ENCODE measurements at places on chromosomes 13 and 19.

DNA sequence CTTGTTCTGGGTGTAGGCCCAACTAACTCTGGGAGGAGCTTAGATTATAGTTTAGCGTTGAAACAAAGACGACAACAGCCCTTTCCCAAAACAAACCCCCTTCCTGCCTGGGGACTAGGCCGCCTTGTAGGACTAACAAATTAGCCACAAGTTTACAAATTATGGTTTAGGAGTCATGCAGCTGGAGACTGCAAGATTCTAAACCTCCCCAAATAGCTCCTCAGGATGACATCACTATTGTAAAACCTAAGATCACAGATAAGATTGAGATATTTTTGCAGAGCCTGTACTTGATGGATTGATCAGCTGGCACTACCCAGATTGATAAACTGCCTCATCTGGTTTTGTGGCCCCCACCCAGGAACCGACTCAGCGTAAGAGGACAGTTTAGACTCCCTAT is 2.3 kb upstream of the SLC25A15 start:
- DNase-seq: no peak

DNA sequence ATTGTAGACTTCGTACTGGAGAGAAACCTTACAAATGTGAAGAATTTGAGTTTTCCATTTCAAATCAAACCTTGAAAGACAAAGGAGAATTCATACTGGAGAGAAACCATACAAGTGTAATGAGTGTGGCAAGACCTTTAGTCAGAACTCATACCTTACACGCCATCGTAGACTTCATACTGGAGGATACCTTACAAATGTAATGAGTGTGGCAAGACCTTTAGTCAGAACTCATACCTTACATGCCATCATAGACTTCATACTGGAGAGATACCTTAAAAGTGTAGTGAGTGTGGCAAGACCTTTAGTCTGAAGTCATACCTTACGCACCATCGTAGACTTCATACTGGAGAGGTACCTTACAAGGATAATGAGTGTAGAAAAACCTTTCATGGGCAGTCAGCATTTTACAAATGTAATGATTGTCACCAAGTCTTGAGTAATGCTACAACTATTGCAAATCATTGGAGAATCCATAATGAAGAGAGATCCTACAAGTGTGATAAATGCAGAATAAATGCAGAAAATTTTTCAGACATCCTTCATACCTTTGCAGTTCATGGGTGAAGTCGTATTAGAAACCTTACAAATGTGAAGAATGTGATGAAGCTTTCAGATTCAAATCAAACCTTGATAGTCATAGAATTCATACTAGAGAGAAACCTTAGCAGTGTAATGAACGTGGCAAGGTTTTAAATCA is 14.7 kb downstream of the ZNF765 start:
- DNase-seq: no peak

GRCh38 chr13:111262715-111263114 is 57.7 kb upstream of the TEX29 start:
- no peak for DNase-seq

DNA sequence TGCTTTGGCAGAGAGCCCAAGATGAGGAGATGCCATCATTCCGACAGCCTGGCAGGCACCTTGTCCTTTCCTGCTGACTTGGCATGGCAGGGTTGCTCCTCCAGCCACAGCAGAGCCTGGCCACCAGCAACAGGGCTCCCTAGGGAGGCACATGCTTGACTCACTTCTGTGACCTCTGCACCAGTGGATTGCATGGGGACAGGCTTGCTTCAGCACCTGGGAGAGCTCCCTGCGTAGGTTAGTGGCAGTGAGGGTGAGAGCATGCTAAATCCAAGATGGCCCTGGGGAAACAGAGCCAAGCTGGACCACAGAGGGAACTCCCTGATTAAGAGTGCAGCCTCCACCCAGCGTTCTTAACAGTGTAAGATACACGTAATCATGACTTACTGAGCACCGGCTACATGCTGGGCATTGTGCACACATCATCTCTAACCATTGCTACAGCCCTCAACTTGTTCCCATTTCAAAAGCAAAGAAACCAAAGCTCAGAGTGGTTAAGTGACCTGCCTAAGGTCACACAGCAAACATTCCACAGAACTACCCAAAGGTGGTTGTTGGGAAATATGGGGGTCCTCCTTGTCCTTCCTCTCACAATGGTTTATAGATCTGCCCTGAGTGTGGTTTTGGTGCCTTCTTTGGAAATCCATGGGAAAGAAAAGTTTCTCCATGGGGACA is 116.6 kb upstream of the UQCRFS1 start:
- DNase-seq: peak; percentile 28

DNA sequence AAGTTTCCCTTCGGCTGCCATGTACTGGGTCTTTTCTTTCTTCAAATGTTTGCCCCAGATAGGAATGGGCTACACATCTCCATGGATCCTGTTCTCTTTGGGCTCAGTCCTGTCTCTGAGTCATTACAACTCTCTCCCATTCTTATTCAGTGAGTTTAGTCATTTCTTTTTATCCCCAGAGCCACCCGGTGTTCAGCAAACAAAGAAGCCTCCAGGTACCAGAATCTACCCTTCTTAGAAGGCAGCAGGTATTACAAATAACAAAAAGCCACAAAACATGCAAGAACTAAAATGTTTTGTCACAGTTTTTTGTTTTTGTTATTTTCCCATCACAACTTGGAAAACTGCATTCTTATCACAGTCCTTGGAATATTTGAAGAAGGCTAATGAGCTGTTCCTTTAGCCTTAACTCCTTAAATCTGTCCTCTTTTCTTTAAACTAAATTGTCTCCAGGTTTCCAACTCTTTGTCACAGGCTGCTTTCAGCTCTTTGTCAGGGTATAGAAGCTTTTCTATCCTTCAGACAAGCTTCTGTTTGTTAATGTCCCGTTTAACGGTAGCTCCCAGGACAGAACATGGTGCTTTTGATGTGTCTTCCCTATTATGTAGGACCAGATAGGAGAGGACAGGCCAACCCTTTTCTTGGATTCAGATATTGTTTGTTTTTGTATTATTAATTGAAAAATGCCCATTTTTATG is 215.5 kb upstream of the HTR2A start:
- no peak for DNase-seq

- peak; percentile 71 for DNase-seq
These were observed 38.7 kb downstream of the NFIX start for GRCh38 chr19:13033819-13034611.

DNA sequence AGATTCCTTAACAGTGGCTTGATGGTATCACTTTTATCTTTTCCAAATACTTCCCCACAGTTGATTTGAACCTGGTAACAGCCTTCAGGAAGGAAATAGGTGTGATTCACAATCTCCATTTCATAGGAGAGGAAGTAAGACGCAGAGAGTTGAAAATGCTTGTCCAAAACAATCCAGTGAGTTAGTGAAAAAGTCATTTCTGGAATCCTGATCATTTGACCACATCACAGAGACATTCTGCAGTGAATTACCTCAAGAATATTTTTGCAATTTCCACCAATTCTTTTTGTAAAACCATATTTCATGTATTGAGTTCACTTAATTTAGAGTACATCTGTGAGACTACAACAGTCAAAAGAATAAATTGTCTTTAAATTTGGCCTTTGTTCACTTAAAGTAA is 292.8 kb downstream of the DCLK1 start:
- DNase-seq: no peak

- DNase-seq: no peak
These were observed at the start of gene FUT3 for GRCh38 chr19:5851302-5851701. Gene FUT3 (minus strand): TSS chr19:5851449.

- DNase-seq: no peak
These were observed 49.9 kb downstream of the KCTD12 start for GRCh38 chr13:76836311-76836710.

- DNase-seq: no peak
These were observed 418.2 kb downstream of the DCT start for GRCh38 chr13:94061301-94061700.

- no peak for DNase-seq
These were observed 334.0 kb downstream of the KCTD12 start for GRCh38 chr13:76552041-76552772.

GRCh38 chr13:99215184-99215830 is 14.7 kb downstream of the UBAC2 start:
- DNase-seq: no peak

DNA sequence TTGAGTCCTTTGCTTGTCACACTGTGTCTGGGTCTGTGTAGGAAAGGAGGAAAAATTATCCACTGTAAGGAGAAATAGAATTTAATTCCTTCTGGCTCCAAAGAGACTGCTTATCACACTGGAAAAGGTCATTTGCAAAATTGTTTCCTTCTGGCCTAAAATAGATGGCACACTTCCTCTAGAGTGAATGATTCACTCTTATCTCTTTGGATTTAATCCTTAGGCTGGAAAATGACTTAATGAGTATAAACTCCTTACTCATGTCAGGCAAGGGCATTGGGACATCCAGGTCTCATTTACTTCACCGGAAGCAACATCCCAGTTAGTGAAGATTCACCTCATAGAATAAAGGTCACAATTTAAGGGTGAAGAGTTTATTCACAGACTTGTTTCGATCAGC is 293.6 kb downstream of the OXGR1 start:
- DNase-seq: no peak

- DNase-seq: no peak
These were observed 30.7 kb upstream of the C13orf46 start for GRCh38 chr13:114004420-114005205.

- no peak for DNase-seq
These were observed 124.2 kb downstream of the ZIC5 start for GRCh38 chr13:99847318-99847750.

GRCh38 chr19:35843676-35844481 is 8.4 kb downstream of the NPHS1 start:
- DNase-seq: no peak

- no peak for DNase-seq
These were observed 3.2 kb downstream of the ARHGAP35 start for GRCh38 chr19:46863818-46864629.

DNA sequence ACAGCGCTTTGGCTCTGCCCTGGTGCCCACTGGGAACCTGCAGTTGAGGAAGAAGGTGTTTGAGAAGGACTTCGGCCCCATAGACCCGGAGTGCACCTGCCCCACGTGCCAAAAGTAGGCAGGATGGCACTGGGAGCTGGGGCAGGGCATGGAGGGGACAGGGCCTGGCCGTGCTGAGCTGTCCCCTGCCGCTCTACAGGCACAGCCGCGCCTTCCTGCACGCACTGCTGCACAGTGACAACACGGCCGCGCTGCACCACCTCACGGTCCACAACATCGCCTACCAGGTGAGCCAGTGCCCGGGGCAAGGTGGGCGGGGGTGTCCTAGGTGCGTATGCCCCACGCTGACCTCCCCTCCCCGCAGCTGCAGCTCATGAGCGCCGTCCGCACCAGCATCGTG is 5.1 kb upstream of the DNM2 start:
- no peak for DNase-seq

GRCh38 chr13:76004416-76004815 is 368.3 kb downstream of the LMO7 start:
- DNase-seq: no peak

DNA sequence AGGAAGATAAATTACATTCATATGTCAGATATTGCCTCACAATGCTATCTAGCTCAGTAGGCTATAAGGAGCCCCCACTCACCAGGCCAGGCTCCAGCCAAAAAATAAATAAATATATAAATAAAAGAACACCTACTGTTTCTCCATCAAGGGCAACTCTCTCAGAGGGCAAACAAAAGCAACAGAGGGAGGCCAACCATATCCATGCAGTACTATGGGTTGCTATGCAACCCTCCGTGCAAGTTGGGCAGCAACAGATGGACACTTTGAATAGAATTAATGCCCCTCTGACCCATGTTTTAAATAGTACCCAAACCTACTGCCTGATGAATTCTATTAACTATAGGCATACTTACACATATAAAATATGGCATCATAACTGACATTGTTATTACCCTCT is 279.8 kb upstream of the EDNRB start:
- DNase-seq: no peak

DNA sequence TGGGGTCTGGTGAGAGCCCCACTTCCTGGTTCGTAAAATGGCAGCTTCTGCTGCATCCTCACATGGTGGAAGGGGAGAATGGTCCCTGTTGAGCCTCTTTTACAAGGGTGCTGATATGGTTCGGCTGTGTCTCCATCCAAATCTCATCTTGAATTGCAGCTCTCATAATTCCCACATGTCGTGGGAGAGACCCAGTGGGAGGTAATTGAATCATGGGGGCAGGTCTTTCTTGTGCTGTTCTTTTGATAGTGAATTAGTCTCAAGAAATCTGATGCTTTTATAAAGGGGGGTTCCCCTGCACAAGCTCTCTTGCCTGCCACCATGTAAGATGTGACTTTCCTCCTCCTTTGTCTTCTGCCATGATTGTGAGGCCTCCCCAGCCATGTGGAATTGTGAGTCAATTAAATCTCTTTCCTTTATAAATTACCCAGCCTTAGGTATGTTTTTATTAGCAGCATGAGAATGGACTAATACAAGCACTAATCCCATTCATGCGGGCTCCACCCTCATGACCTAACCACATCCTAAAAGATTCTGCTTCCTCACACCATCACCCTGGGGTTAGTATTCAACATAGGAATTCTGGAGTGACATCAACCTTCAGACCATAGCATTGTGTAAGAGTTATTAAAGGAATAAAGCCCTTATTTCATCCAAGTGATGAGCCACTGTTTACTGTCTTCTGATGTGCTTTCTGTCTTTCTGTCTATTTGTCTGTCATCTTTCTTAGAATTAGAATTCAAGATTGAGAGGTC is 159.0 kb upstream of the IRS2 start:
- no peak for DNase-seq

- no peak for DNase-seq
These were observed 14.3 kb upstream of the HSPH1 start for GRCh38 chr13:31175847-31176532.

DNA sequence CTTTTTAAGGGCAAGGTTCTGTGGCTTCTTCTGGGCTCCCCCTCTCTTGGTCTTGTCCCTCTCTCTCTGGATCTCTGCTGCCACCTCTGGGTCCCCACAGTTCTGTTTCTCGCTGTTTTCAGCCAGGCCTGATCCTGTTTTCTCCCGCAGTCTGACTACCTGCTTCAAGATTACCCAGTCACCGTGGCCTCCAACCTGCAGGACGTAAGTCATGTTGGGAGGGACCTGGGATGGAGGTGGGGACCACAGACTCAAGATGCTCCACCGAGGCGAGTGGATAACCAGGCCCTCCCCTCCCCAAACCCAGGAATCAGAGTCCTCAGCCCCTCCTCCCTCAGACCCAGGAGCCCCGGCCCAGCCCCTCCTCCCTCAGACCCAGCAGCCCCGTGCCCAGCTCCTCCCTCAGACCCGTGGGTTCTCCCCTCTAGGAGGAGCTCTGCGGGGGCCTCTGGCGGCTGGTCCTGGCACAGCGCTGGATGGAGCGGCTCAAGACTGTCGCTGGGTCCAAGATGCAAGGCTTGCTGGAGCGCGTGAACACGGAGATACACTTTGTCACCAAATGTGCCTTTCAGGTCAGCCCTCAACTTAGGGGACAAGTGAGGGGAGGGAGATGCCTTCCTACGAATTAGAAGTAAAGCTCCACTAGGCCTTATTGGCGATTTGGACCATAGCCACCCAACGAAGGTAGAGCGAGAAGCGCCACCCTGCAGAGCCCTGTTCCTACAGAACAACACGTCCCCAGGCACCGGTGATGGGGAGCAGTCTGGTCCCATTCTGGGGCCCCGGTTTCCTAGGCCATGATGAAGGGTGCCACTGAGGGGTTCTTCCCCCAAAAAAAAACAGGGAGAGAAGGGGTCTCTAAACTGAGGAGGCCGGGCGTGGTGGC is 2.2 kb downstream of the FLT3LG start:
- no peak for DNase-seq

All from LNCaP clone FGC (cell line).